ENCODE measurements at places on chromosomes 2 and 18.

- no peak for DNase-seq
Measured at GRCh38 chr18:9969247-9969646, 55.4 kb downstream of the VAPA start.

- DNase-seq = no peak
Measured at GRCh38 chr2:27860111-27860510, 30.1 kb downstream of the RBKS start.

DNA sequence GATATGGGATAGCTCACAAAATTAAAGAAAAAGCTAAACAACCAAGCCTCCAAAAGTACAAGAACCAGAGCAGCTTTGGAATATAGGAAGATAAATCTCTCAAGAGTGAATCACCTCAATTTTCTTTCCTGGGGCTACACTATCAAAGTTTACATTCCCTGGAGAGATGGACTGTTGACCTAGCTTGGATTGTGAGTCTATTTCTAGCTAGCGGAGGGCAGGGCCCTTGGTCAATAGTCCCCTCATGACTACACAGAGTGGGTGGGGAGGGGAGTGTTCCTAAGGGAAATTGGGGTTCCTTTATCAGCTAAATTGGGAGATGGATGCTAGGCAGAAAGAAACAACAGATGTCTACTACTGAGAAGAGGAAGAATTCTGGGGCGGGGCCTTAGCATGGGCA, 29.9 kb upstream of the EIF2AK3 start:
- DNase-seq = no peak

DNA sequence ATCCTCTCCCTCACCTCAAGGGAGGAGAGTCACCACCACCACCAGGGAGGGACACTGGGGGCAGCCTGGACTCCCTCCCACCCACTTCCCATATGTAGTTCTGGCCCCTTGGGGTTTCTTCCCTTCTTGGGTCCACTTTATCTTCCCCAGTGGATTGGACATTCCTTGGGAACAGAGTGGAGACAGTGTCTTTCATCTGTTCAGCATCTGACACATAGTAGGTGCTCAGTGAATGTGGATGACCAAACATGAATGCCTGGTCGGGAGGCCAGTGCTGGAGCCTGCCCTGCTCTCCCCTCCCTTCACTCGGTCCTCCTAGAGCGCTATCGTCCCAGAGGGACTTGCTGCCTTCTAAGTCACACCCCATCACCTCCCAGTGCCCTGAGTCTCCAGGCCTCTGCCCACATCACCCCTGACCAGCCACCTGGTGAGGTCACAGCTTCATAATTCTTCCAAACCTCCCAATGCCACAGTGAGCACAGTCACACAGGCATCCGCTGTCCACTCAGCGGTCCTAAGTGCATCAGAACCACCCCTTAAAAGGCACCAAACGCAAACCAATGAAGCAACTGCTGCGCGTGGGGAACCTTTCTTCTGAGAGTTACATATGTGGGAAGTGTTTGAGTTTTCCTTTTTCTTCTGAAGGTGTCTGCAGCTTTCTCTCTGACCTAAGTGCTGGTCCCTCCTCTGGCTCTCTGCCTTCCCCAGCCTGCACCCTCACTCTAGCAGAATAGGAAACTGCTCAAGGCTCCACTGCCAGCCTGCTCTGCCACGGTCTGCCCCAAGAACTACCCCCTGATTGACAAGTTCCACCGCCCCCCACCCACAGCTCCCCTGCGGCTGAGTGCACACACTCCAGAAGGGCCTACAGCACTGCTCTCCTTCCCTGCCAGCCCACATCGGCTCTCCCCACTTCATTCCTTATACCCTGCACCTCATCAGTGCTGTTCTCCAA, 7.2 kb upstream of the SFXN5 start:
- DNase-seq = no peak

DNA sequence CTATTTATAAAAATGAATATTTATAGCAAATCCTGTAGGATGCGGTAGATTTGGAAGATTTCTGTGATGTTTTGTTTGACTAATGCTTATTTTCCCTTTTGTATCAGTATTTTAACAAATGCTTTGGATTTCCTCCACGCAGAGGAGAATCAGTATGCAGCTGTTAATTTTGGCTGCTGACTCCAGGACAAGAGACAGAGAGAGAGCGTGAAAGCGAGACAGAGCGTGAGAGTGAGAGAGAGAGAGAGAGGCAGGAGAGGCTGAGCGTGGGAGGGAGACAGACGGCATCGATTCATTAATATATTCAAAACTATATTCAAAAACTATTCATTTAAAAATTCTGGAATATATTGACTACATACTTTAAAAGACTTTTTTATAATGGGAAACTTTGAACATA, 62.5 kb downstream of the RRM2 start:
- no peak for DNase-seq

GRCh38 chr2:205892251-205892655, 193.7 kb downstream of the INO80D start:
- no peak for DNase-seq

DNA sequence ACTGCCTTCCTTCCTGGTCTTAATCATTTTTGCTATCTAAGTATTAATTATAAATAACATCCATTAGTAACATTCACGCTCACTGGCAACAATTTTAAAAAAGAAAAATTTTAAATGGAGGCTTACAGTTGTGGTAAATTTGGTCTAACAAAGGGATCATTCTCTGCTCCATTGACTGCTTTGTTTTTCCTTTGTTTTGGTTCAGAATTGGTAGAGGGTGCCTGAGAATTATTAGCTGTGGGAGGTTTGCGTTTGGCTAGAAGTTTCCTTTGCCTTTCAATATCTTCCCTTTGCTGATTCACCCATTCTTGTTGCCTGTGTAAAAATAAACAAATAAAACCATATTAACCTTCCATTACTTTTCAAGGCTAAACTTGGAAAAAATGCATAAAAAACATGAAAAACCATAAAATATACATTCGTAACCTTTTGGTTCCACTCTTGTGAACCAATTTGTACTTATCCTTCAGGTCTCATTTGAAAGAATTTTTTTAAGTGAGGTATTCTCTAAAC, 114.6 kb downstream of the TLK1 start:
- no peak for DNase-seq

- no peak for DNase-seq
Measured at GRCh38 chr2:28754321-28754720, 2.7 kb downstream of the PPP1CB start.

- no peak for DNase-seq
Measured at GRCh38 chr2:240895656-240896388, at the start of gene MAB21L4. Gene MAB21L4 (minus strand): TSS chr2:240896156. CDS start chr2:240895997, 159 bp downstream.

DNA sequence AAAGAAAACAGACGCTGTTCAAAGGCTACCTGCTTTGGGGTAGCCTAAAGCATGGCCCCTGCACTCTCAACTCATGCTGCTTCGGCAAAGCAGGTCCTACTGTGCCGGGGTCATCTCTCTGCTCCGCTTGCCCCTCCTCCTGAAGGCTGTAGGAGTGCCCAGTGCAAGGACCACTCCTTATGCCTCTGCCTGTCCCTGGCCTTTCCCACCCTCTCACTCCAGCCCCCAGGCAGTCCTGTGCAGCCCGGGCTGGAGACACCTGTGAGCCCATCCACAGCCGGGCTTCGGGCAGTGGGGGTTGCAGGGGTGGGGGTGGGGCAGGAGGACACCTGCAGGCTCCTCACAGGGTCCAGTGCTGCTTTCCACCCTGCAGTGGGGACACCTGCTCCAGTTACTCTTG, 69.1 kb downstream of the ACKR3 start:
- no peak for DNase-seq

GRCh38 chr18:68740966-68741365, 26.1 kb upstream of the TMX3 start:
- no peak for DNase-seq

DNA sequence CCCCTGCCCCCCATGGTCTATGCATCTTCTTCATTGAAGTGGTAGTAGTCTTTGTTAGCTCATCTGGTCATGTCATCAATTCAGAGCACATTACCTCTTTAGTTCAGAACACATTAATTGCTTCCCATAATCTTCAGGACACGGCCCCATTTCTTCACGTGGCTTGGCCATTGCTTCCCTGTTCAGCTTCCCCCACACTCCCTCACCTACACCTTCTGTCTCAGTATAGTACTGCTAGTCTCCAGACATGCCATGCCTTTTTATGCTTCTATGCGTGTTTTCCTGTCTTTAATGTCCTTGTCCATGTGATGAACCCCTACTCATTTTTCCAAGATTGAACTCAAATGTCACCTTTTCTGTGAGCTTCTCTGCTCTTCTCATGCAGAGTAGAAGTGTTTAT, 35.1 kb downstream of the MSH2 start:
- no peak for DNase-seq

GRCh38 chr2:48568547-48568946, 38.6 kb downstream of the STON1 start:
- no peak for DNase-seq

GRCh38 chr2:104413890-104414289, 440.0 kb upstream of the POU3F3 start:
- DNase-seq = no peak

- DNase-seq = no peak
Measured at GRCh38 chr2:227536445-227536844, 62.2 kb upstream of the SCYGR2 start.

- DNase-seq = no peak
Measured at GRCh38 chr2:219983836-219984235, 356.4 kb downstream of the SLC4A3 start.

DNA sequence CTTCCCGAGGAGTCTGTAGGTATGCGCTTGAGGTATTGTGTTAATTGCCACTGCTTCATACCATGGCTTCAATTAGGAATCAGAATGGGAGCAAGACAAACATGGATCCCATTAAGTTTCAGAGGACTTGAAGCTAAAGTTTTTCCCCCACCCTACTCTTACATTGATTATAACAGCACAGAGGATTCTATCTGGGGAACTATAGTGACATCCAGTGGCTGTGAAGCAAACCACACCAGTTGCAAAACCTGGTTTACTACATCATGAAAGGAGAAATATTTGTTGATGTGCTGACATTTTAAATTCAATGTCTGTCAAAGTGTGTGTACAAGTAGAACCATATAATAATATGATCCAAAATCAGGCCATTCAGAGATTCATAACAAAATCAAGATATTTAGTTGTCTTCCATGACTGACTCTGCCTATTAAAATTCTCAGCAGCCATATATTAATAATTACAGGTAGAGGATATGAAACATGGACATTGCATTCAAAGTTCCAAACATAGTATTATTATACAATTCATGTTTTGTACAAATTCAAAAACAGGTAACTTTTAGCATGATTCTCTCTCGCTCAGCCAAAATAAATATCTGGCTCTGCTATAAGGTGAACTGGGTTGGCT, 82.9 kb downstream of the GRB14 start:
- no peak for DNase-seq

- DNase-seq = no peak
Measured at GRCh38 chr18:61774846-61775245, 118.0 kb downstream of the RNF152 start.

GRCh38 chr2:225458431-225459117, 59.1 kb downstream of the NYAP2 start:
- no peak for DNase-seq

DNA sequence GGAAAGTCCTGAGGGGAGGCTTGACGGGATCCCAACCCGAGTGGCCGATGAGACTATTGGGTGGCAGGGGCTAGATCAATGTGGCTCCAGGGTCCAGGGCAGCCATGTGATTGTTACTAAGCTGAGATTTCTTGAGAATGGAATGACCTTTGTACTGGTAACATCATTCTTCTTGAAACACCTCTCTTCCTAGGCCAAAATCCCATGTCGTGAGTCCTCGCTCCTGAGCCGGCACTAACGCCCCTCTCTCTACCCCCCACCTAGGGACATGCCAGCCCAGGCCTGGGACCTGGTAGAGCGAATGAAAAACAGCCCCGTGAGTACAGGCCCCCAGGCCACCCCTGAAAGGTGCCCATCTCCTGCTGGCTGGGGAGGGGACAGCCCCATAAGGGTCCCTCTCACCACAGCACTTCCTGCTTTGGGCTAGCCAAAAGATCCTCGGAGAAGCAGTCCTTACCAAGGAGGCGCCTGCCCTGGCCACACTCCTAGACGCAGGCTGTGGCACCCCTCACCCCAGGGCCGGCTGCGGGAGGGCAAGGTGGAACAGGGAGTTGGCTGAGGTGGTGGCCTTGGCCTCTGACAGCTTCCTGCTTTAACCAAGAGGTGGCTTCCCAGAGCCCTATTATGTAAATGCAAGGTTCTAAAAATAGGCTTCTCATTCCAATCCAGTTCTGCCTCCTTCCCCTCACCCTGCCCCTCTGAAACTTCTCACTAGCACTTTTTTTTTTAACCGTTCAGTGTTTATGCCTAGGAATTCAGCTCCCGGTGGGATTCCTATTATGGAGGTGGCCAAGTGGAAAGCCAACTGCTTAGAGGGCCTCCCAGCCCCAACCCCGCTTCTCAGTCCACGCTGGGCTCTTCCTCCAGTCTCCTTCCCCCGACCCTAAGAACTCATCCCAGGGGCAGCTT, 126.6 kb upstream of the PPP1CB start:
- DNase-seq = peak; percentile 41

DNA sequence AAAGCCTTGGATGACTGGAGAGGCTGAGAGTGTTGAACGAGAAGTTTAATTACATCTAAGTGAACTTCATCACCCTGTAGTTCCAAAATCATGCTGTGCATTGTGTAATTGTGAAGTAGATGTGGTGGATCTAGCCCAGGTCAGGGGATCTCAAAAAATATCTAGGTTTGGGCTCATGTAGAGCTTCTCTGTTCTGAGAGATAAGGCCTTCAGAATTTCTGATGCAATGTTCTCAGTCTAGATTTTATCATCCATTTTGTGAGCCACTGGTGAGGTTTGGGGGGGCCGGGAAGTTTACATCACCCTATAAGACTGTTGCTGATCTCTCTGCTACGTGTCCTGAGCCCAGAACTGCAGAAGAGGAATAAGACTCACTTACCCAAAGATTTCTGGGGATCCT, 719.4 kb downstream of the SOCS6 start:
- DNase-seq = no peak

DNA sequence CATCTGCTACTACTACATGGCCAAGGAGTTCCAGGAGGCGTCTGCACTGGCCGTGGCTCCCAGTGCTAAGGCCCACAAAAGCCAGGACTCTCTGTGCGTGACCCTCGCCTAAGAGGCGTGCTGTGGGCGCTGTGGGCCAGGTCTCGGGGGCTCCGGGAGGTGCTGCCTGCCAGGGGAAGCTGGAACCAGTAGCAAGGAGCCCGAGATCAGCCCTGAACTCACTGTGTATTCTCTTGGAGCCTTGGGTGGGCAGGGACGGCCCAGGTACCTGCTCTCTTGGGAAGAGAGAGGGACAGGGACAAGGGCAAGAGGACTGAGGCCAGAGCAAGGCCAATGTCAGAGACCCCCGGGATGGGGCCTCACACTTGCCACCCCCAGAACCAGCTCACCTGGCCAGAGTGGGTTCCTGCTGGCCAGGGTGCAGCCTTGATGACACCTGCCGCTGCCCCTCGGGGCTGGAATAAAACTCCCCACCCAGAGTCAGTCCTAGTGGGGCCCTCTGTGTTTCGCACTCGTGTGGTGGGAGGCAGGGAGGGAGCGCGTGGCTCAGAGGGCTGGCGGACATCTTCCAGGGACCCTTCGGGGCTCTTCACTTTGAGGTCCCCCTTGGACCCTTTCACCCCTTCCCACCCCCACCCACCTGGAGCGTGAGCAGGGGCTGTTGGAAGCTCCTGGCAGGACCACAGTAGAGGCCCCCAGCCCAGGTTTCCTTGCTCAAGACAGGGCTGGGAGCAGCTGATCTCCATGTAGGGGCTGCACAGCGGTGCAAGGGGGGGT, 5.7 kb downstream of the GPR35 start:
- DNase-seq = no peak

GRCh38 chr18:5066380-5066977, 130.6 kb downstream of the AKAIN1 start:
- no peak for DNase-seq
